ENCODE measurements at places on chromosomes 2 and 18. TPM values are rescaled to one million over a fixed set of nuclear protein-coding genes. Genes with fewer than 3 reads are reported as not detected.

The ANO7 gene
- 1.7 TPM for total RNA-seq

The PCARE gene
- total RNA-seq = not detected

The KIAA2012 gene
- total RNA-seq = not detected

The SCN3A gene
- not detected for total RNA-seq

The IL1RL1 gene
- total RNA-seq = 159 TPM

The ADGRF3 gene
- 0.14 TPM for total RNA-seq

The STK16 gene
- 29.9 TPM for total RNA-seq

The MOGAT1 gene
- not detected for total RNA-seq

The POU3F3 gene
- total RNA-seq = not detected

The SP3 gene
- 91.1 TPM for total RNA-seq

The MEP1B gene
- total RNA-seq = not detected

The KIF5C gene
- total RNA-seq = under 0.01 TPM

The CFAP221 gene
- not detected for total RNA-seq

The CELF4 gene
- not detected for total RNA-seq

The WDCP gene
- total RNA-seq = 18.5 TPM

The DSG4 gene
- not detected for total RNA-seq

The CTLA4 gene
- not detected for total RNA-seq
